ENCODE measurements at places on chromosomes 7 and 10.

GRCh38 chr7:18352339-18353255 lies 143.0 kb upstream of the HDAC9 start:
- DNase-seq, result peak; percentile 91

GRCh38 chr7:54394834-54395233 lies 147.3 kb upstream of the VSTM2A start:
- DNase-seq, result no peak

DNA sequence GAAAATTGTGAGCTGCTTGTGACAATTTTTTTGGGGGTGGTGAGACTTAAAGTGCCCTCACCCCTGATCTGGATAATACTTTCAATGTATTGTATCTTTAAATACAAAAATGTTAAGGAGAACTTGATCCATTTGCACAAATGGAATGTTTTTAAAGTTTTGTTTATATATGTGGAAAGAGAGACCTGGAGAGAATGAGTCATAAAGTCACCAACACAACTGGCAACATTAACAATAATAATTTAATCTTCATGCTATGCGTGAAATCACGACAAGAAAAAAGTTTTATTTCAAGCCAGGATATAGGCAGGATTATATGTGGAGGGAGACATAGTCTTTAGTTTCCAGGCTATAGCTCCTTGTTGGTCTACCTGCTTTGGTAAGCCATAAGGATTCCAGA lies 537.5 kb downstream of the GPAM start:
- no peak for DNase-seq

DNA sequence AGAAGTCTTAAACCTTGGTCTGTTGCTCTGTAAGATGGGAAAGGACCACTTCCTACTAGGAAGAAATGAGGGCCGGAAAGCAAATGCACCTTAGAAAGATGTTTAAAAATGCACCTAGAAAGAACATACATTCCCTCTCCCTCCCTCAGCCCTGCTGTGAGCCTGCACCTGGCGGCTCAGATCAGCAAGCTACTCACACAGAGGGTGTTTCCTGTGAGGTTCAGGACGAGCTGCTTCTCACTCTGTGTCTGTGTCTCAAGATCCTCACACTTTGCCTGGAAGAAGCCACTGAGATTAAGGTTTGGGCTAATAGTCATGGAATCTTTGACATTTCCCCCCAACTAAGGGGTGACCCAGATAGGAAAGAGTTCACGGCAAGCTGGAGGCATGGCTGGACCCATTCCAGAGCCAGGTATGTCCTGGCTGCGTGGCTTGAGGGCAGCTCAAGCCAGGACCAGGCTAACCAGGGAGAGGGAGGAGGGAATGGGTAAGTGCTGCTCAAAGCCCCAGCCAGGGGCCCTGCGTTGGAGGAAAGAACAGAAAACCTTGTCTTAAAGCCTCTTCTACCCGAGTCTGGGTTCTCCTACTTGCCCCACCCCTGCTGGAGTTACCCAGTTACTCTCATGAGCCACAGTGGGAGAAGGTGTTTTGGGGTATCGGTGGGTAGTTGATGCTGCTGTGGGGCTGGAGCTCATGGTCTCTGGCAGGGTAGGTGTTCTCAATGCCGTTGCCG lies 47.5 kb downstream of the PODXL start:
- no peak for DNase-seq

DNA sequence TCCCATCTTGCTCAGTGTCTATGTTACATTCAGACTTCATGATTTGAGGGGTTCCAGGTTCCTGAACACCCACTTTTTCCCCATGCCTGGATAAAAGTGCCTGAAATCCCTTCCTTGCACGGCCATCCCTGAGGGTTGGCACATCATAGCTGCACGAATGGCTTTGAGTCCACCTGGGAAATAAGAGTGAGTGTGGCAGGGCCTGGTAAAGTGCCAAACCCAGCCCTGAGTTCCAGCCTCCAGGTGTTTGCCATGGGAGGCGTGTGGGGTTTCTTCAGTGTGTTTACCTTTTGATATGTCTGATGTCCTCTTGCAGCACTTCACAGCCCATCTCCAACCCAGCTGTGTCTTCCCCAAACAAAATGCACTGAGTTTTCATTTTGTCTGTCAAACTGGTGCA lies 145.7 kb downstream of the PAXIP1 start:
- DNase-seq, result no peak

DNA sequence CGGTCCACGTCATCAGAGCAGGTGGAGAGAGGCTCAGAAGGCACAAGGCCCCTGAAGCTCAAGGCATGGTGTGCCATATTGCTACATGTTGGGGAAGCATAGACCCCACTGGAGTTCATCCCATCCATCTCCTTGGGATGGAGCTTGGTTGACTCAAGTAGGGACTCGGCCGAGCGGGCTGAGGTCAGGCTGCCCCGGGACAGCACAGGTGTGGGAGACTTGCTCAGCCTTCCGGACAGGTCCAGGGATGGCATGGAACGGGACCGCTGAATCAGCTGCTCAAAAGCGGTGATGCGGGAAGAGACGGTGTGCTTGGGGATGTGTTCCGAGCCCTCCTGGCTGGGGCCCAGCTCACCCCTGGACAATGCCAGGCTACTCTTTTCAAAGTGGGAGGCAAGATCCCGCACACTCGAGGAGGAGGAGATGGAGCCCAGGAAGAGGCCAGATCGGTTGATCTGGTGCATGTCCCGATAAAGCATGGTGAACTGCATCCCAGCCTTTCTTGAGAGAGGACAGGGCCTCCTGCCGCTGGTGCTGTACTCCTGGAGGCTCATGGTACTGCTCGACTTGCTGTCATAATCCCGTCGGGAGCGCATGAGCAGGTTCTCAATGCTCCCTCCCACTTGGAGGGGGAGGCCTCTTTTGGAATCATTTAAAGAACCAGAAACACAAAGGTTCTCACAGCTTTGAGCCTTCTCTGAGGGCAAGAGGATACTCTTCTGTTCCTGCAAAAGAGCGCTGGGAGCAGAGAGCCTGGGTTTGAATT lies 65.6 kb upstream of the PDLIM1 start:
- no peak for DNase-seq

DNA sequence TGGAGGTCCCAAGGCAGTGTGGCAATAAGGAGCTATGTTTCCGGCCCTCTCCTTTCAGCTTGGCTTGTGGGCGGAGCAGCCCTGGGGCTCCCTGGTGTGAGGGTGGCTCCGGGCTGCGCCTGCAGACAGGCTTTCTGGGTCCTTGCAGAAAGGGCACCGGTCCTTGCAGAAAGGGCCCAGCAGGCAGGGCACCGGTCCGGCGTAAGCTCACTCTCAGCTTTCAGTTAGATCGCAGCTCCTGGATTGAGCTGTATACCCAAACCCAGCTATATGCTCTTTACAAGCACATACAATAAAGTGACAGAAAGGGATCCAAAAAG lies 293.8 kb upstream of the SHH start:
- DNase-seq, result no peak

- no peak for DNase-seq
Observed at GRCh38 chr7:54090652-54091213, 451.4 kb upstream of the VSTM2A start.

GRCh38 chr7:12951397-12951801 lies 264.0 kb downstream of the ARL4A start:
- DNase-seq, result no peak

DNA sequence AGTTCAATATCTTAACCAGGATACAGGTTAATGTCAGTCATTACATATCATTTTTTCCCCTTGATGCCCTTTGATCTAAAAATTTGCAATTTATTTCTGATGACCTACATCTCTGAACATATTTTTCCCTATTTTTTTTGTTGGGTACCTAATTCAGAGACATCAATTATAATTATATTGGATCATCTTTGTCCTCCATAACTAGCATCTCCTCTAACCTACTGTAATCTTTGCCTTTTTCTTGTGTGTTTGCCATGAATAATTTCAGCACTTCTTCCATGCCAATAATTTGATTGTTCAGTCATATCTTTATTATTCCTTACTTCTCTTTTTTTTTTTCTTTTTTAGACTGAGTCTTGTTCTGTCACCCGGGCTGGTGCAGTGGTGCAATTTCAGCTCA lies 39.2 kb upstream of the FGFR2 start:
- no peak for DNase-seq

- DNase-seq, result no peak
Observed at GRCh38 chr10:70328967-70329366, 45.2 kb upstream of the NPFFR1 start.

GRCh38 chr7:91280604-91281003 lies 16.4 kb downstream of the FZD1 start:
- DNase-seq, result no peak

GRCh38 chr10:49104323-49104722 lies 11.0 kb downstream of the VSTM4 start:
- no peak for DNase-seq

DNA sequence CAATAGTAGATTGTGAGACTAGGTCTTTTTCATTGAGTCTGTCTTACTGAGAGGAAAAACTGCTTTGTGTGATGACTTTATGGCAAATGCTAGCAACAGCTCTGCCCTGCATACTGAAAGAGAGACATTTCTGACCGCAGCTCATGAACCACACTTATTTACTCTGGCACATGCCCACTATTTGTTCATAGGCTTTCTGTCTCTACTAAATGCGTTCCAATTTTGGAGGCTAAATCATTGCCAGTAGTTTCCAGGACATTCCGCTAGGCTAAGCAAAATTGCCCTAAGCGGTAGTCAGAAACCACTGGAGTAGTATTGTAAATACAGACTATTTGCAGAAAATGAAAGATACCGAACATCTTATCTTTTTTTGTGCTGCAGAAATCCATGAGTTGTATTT lies 55.6 kb upstream of the DLX6 start:
- DNase-seq, result no peak
